ENCODE measurements at places on chromosomes 7 and 10.

DNA sequence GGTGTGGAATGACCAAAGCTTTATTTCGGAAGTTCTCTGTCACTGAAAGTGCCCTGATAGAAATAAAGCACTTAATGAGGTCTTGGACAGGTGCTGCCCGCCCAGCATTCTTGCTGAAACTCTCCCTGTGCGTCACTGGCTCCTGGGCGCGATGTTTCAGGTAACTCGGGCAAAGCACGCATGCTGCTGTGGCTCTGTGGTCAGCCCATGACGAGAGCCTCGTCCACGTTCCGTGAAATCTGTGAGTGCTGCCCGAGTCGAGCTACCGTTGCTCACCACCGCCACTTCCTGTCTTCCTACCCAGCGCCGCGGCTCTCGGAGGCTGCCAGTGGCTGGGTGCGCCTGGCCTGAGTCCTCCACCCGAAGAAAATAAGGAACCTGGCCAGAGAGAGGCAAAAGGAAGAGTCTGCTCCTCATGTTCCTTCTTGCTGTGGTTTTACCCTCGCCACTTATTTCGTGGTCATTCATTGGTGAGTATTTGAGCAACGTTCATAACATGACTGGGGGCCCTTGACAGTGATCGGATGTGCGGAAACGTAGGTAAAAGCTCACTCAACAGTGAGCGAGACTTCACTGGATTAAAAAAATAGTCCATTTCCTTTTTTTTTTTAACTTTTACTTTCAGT lies 95.5 kb downstream of the MAP3K8 start:
- DNase-seq = peak; percentile 85

GRCh38 chr10:28619455-28619854 lies 57.9 kb upstream of the BAMBI start:
- no peak for DNase-seq

- DNase-seq = no peak
Measured at GRCh38 chr7:572416-573268, 53.0 kb upstream of the PDGFA start.

GRCh38 chr7:25615593-25615992 lies 387.3 kb upstream of the NPVF start:
- DNase-seq = no peak

- DNase-seq = no peak
Measured at GRCh38 chr7:3649678-3650440, 348.8 kb downstream of the SDK1 start.

DNA sequence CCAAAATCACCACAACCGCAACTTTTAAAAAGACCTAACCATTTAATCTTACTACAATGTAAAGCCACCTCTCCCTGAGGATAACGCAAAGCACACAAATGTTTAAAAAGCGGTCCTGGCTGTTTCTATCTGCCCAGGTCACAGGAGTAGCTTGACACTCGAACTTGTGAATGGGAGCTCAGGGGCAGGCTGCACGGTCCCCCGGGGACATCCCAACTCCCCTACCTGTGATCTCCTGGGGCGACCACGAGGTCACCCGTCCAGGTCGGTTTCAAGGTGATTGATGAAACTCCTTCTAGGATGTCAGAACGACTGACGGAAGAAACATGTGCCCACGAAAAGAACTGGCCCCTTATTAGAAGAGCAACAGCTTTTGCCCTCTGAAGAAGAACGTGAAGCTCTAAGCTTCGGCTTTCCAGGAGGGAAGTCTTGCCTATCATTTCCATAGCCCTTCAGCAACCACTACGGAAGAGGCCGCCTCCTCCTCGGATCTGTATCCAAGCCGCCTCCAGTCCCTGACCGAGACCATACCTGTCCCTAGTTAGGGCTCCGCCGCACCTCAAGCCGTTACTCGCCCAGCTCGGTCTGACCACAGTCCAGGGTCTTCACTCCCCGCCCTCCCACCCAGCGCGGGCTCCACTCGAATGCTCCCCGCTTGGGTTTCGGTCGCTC lies 459 bp downstream of the CYCS start:
- DNase-seq = no peak

DNA sequence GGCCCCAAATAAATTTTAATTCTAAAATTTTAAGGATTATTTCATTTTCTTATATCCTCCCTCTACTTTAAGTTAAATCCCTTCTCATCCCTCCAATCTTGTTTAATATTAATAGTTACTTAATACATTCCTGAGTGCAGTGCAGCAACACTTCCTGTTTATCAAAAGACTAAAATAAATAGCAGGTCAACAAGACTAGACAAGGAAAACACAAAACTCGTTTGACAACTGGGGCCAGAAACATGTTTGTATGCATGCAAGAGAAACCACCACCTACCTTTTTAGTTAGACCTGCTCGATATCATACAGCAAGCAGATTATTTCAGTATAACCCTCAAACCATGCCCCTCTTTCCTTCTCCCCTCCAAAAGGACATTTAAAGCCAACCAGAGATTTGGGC lies 95.8 kb downstream of the PARD3 start:
- no peak for DNase-seq

DNA sequence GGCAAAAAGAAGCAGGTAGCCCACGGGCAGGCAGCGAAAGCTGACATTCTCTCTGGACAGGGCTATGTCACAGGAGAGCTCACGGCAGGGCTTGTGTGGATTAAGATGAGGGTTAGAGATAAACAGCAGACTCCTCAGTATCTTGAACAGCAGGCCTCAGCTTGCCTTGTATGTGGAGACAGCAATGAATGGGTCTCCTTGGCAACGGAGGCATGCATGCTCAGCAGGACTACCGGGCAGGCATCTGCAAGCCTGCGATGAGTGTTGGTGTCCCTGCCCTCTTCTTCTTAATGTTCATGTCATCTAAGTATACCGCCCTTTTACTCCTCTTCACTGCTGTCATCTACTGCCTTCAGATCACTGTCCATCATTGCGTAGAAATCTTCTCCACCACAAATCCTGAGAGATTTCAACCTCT lies 81.9 kb upstream of the C1GALT1 start:
- DNase-seq = no peak

GRCh38 chr10:5949009-5949759 lies 28.2 kb downstream of the IL15RA start:
- no peak for DNase-seq

- DNase-seq = no peak
Measured at GRCh38 chr10:79047584-79047874, 21.2 kb upstream of the ZMIZ1 start.

- DNase-seq = no peak
Measured at GRCh38 chr10:89478085-89478738, 57.2 kb downstream of the SLC16A12 start.

DNA sequence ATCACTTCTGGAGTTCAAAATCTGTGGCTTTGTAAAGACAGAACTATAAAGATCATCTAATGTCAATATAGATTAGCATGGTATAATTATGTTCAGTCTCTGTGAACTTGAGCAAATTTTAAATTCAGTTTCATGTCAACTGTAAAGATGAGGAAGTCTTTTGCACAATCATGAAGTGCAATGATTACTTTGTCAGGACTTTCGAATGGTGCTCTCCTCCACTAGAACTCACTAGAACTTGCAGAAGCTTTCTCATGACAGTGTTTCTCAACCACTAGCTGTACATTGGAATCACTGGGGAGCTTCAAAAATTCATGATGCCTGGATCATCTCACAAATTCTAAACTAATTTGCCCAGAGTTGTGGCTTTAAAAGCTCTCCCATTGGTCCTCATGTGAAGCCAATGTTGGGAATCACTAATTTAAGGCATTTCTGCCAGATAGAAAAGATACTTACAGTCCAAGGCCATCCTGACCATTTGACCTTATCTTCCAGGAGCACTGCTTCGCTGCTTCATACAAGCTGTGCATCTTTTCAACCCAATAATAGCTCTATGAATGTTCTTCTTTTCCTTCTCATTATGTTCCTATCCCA lies 12.9 kb downstream of the OR2AE1 start:
- no peak for DNase-seq

GRCh38 chr7:136405931-136406777 lies 429.0 kb upstream of the MTPN start:
- DNase-seq = no peak

- no peak for DNase-seq
Measured at GRCh38 chr10:69230128-69230527, 10.0 kb downstream of the HKDC1 start.

GRCh38 chr10:61024856-61025201 lies 80.8 kb upstream of the RHOBTB1 start:
- no peak for DNase-seq

- no peak for DNase-seq
Measured at GRCh38 chr10:126502441-126502840, 114.2 kb upstream of the ADAM12 start.

DNA sequence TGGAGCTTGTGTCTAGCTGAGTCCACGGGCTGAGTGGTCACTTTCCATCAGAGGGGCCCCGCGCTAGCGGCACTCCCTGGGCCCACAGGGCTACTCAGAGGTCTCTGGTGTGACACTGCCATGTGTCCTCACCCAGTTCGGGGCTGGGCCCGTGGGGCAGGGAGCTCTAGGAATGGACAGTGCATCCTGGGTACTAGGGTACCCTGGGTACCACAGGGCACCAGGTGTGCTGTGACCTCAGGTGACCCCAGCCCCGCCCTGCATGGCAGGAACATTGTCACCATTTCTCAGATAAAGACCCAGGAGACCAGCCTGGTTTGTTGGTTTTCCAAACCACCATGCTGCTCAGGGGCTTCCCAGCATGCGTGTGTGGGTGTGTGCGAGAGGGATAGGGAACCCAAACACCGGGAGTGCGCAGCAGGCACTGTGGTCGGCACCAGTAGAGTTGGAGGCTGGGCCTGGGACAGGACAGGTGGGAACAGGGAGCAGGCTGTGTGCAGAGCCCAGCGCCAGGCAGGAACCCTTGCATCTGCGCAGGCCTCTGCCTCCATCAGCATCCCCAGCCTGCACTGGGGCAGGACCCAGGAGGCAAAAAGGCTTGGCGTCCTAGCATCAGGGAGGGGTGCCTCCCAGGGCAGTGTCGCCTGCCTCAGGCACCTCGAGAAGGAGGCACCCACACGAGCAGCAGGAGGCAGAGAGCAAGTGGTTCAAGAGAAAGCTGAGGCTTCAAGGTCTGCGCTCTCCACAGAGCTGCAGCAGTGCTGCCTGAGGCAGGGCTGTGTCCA lies 19.4 kb upstream of the CSGALNACT2 start:
- no peak for DNase-seq

- no peak for DNase-seq
Measured at GRCh38 chr7:141225916-141226618, 152.2 kb downstream of the TMEM178B start.

- DNase-seq = no peak
Measured at GRCh38 chr10:67110286-67110685, 184.4 kb downstream of the LRRTM3 start.

GRCh38 chr10:97842656-97843280 lies 6.9 kb upstream of the GOLGA7B start:
- no peak for DNase-seq

- DNase-seq = no peak
Measured at GRCh38 chr7:13879994-13880686, 109.3 kb downstream of the ETV1 start.

DNA sequence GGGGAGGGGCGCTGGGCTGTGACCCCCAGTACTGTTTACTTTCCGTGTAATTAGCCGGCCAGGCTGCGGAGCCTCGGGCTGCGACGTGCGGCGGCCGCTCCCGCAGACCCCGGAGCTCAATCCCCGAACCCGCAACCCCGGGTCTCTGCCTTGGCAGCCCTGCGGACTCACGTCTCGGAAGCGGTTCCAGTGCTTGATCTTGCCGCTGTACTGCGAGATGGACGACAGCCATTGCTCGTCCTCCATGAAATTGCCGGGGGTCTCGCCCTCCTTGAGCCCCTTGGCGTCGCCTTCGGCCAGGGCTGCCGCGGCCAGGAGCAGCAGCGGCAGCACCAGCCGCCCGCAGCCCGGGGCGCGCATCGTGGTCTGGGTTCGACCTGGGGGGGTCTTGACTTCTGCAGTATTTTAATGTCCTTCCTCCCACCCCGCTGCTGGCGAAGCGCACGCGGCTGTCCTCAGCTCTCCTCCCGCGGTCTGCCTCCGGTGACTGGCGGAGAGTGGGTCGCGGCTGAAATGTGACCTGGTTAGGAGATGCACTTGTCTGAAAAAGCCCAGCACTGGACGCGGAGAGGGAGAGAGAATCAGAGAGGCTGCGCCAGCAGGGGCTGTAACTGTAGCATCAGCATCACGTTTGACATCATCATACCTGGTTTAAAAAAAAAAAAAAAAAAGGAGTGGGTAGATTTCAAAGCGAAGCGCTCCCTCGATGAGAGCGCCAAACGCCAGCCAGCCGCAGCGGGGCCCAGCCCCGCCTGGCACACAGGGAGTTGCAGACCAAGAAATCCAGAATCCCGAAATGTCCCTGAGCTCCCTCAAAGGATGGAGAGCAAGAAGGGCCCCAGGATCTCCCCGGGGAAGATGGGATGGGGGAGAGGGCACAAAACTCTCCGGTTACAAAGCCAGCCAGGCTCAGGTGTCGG lies at the start of gene SPOCK2:
TSS of gene SPOCK2 (minus strand) at position 583 of the 920 bp plus-strand sequence. CDS start at position 360, 223 bp downstream.
- DNase-seq = peak; percentile 85

- DNase-seq = no peak
Measured at GRCh38 chr10:73589563-73590126, 1.5 kb downstream of the USP54 start.

DNA sequence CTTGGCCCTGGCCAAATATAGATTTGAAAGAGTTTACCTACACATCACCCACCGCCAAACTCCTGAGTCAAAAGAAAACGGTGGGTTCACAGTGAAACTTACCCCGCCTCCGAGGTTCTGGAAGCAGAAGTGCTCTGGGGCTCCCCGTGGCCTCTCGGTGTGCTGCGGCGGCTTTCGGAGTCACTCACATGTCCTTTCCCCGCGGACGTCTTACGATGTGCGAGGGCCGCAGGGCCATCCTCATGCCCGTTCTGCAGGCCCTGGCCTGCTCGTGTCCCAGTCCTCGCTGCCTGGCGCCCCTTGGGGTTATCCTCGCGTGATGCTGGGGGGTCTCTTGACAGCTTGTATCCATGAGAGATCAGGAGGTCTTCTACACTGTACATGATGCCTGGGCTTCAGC lies 12.0 kb downstream of the JCAD start:
- DNase-seq = no peak

DNA sequence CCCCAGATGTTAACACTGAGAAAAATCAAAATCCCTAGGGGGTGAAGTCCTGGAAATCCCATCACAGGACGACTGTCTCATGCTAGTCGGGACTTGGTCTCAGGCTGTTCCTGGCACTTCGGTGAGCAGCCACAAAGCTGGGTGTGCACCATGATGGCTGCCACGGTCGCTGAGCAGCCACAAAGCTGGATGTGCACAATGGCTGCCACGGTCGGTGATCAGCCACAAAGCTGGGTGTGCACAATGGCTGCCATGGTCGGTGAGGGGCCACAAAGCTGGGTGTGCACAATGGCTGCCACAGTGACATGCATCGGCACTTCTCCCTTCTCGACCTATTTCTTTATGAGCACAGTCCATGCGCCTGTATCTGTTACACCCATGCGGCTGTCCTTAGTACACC lies 505.1 kb downstream of the TCERG1L start:
- DNase-seq = peak; percentile 21

GRCh38 chr10:114908896-114909295 lies 29.1 kb upstream of the TRUB1 start:
- DNase-seq = no peak

DNA sequence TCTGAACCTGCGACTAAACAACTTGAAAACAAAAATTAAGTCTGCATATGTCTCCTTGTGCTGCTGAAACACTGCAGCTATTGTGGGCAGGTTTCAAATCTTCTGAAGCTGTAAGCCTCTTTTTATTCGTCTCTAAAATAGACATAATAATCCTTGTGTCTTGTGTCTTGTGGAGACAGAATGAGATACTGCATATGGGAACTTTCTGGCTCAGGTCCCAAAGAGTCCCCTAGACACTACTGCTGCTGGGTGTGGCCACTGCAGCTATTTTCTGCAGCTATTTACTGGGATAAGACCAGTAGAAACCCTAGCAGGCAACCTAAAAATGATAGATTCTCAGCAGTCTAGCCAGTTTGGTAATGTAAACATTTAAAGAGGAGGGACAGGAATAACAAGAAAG lies 252.0 kb downstream of the ELMO1 start:
- DNase-seq = no peak

- DNase-seq = no peak
Measured at GRCh38 chr10:84531396-84531795, 203.0 kb downstream of the CCSER2 start.

Data from activated CD8-positive, alpha-beta memory T cell treated with anti-CD3 and anti-CD28 coated beads for 24 hours (primary cell).